ENCODE measurements at places on chromosomes 16 and 17.

- DNase-seq: no peak
These were observed 45.3 kb downstream of the TOM1L2 start for GRCh38 chr17:17926840-17927449.

GRCh38 chr16:74623839-74624235 is 16.9 kb upstream of the GLG1 start:
- DNase-seq: no peak

GRCh38 chr17:55898195-55898594 is 147.3 kb downstream of the PCTP start:
- no peak for DNase-seq

DNA sequence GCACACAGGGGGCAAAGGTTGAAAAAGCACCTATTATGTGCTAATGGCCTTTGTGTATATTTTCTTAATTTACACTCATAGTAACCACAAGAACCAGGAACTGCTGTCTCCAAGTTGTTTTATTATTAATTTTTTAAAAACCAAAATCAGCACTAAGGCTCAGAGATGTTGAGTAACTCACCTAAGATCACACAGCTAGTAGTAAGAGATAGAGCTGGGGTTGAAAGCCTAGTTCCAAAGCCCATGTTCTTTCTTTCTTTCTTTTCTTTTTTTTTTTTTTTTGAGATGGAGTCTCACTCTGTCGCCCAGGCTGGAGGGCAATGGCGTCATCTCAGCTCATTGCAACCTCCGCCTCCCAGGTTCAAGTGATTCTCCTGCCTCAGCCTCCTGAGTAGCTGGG is 75.3 kb downstream of the SDK2 start:
- DNase-seq: no peak

DNA sequence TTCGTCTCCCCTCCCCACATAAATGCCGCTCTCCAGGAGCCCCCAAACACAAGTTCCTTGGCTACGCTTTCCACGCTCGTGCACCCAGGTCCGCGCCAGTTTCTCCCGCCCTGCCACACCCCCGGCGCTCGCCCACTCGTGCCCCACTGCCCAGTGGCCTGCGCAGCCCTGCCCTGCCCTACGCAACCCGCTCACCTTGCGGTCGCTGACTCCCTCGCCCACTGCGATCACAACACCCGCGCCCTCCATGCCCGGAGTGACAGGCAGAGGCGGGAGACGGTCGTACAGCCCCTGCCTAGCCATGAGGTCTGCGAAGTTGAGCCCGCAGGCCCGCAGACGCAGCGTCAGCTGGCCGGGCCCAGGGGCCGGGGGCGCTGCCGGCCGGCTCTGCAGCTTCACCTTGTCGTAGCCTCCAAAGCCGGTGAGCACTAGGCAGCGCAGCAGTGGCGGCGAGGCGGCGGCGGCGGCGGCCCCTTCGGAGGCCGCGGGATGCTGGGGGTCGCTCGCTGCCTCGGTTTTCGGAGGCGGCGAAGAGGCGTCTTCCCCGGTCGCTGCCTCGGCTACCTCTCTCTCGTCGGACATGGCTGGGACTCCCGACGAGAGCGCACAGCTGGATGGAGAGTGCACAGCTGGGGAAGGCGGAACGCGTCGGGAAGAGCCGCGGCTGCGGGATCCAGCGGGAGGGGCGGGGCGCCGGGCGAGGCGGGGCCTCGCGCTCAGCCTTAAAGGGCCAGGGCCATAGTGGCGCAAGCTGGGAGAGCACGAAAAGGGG is at the start of gene VAT1:
Gene VAT1, minus strand, starts transcription at position 645 of the 772 bp plus-strand sequence. Its CDS starts 63 bp downstream, at position 582.
- DNase-seq: peak; percentile 48

DNA sequence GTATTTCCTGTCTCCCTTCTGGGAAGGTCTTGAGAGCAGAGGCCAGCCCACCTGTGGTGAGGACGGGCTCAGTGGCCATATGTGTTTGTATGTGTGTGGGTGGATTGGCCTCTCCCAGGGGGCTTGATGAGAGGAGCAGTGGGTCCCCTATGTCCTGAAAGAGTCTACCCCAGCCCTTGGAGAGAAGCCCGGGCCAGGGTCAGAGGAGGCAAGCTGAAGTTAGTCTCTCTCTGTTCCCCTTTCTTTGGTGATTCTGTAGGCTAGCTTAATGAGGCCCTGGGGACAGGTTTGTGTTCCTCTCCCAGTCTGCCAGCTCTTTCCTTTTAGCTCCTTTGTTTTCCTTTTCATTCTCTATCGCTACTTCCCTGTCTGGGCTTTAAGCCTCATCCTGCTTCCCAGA is 23.8 kb upstream of the NFATC3 start:
- no peak for DNase-seq

DNA sequence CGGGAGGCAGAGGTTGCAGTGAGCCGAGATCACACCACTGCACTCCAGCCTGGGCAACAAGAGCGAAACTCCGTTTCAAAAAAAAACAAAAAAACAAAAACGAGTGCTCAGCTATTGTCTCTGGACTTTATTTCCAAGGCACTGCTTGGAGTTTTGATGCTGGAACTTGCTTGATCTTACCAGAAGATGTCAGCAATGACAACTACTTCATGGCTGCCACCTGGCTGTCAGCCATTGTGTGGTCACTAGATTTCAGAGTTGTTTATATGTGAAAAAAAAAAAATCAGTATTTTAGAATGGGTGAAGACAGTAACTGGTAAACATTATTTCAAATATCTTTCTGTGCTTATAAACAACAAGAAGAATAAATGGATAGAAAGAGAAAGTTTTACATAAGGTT is 26.3 kb upstream of the OR4D1 start:
- peak; percentile 12 for DNase-seq

DNA sequence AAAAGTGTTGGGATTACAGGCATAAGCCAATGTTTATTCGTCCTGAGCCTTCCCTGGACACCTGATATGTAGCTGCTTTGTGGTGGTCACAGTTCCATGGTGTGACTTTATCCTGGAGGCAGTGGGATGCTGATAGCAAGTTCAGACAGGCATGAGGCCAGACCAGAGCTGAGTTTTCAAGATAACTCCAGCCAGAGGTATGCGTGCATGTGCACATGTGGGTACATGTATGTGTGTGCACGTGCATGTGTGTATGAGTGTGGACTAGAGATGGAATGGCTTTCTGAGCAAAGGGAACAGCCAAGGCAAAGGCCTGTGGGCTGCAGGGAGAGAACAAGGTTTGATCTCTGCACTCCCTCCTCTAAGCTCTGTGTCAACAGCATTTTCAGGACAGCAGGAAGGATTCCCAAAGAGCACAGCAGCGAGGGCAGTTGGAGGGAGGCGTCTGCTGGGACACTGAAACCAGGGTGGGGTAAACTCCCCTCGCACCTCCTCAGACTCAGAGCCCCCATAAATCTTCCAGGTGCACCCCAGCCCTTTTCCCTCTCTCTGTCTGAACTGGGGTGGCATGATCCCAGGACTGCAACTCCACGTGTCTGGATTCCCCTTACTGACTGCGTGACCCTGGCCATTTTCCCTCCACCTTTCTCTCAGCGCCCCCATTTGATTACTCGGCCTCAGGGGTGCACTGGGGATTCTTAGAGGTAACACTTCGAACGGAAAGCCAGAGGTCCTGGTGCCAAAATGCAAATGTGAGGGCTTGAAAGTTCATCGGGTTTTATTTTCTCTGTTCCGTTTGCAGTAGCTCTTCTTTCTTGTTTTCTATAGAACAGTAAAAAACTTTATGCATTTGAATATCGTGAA is 15.3 kb downstream of the NLRC5 start:
- no peak for DNase-seq

DNA sequence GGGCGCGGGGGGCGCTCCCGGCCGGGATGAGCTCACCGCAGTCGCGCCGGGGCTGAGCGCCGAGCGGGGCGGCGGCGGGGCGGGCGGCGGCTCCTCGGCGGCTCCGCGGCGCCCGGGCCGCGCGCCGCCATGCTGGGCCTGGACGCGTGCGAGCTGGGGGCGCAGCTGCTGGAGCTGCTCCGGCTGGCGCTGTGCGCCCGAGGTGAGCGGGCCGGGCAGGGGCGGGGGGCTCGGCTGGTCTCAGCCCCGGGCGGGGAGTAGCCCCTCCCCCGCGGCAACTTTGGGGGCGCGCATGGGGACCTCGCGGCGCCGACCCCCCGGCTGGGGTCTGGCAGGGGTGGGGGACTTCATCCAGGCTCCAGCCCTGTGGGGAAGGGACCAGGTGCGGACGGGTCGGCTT is at the start of gene ARHGDIG:
Gene ARHGDIG, plus strand, starts transcription at position 40 of the 400 bp plus-strand sequence. Its CDS starts 90 bp downstream, at position 130.
- no peak for DNase-seq

- no peak for DNase-seq
These were observed 66.5 kb upstream of the TNRC6C start for GRCh38 chr17:77892031-77892430.

GRCh38 chr17:80998748-80999535 is 7.3 kb downstream of the CHMP6 start:
- DNase-seq: no peak

- DNase-seq: no peak
These were observed 329.2 kb downstream of the C16orf95 start for GRCh38 chr16:86987746-86988670.

GRCh38 chr17:29722411-29723198 is 99.9 kb upstream of the CORO6 start:
- peak; percentile 69 for DNase-seq

DNA sequence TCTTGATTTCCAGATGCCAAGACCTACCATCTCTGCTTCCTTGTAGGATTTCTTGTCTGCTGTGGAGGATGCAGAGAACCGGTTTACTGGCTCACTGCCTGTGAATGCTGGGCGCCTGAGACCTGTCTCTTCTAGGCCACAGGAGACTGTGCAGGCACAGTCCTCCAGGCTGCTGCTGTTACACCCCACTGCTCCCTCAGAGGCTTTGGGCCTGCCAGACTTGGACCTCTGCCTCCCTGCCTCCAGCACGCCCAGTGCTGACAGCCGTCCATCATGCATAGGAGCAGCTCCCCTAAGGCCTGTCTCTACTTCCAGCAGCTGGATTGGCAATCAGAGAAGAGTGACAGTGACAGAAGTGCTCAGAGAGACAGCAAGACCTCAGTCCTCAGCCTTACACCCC is 6.1 kb downstream of the HROB start:
- no peak for DNase-seq

DNA sequence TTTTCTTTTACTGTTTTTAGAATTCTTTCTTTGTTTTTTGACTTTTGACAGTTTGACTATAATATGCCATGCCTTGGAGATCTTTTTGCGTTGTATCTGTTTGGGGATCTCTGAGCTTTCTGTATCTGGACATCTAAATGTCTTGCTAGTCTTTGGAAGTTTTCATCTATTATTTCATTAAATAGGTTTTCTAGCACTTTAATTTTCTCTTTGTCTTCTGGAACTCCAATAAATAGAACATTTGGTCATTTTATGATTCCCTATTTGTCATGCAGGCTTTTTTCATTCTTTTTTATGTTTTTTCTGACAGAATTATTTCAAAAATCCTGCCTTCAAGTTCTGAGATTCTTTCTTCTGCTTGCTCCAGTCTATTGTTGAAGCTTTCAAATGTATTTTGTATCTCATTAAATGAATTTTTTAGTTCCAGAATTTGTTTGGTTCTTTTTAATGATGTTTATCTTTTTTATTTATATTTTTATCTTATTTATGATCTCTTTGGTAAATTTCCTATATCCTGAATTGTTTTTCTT is 201.4 kb downstream of the CHD9NB start:
- DNase-seq: no peak

DNA sequence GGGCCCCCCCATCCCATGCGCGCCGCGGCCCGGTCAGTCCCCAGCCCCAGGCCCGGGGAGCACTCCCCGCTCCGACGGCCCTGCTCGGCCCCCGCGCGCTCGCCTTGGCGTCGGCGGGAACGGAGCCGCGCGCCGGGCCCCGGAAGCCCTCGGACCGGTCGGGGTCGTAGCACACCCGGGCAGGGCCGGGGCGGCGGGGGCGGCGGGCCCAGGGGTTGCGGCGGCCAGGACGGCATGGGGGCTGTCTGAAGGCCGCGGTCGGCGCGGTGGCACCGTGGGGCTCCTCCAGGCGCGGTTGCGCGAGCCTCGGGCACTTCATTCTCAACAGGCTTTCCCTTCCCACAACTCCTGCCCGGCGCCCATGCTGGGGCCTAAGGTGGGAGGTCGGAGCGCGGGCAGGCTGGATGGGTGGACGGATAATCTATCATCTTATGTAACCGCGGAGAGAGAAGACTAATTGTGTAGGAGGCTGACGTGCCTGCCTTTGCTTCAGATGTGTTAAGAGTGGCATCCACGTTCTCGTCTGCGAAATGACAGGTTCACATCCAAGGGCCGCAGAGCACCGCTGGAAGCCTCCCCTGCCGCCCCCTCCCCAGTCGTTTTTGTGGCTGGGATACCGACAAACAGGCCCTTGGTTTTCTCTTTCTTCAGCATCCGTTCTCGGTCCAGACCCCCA is 708 bp downstream of the BAIAP2 start:
- no peak for DNase-seq

DNA sequence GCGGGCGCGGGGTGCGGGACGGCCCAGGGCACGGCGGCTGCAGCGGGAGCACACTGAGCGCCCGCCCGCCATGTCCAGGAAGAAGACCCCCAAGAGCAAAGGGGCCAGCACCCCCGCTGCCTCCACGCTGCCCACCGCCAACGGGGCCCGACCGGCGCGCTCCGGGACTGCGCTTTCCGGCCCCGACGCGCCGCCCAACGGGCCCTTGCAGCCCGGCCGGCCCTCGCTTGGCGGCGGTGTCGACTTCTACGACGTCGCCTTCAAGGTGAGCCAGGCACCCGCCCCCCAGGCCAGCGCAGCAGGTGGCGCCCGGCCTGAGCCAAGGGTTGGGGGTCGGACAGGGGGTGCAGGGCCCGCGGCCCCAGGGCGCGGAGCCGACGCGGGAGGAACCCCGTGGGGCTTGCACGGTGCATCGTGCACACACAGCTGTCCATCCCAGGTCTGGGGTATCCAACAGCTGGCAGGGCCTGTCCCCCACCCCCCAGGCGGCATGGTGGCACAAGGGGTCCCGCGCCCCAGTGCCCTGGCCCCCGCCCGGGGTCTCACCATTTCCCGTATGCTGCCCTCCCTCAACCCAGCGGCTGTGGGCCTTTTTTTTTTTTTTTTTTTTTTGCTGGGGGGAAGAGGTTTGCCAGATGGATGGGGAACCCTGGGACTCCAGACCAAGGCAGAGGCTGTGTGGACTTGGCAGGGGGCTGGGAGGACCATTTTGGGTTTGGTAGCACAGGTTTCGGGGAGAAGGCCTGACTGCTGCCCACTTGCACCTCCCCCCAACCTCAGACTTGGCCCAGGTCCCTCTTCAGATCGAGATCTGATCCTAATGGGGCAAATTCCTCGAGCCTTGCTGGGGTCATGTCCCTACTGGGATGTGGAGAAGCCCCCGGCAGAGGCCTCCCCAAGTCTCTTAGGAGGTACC is 547 bp downstream of the RAB26 start:
- no peak for DNase-seq

GRCh38 chr17:3992370-3992769 is 28.1 kb upstream of the ATP2A3 start:
- DNase-seq: no peak

All from GM04504 (cell line).